Breast epithelium (tissue), 4 donors: ENCODE measurements at places on chromosomes 6 and 20. TPM values are rescaled to one million over a fixed set of nuclear protein-coding genes. Genes with fewer than 3 reads are reported as not detected.
A peak's percentile ranks its signal among the peaks of the same experiment; 100 is the strongest.

OLIG3 gene
- not detected for total RNA-seq

DEFB132 gene
- total RNA-seq = 0.33 TPM

OPRL1 gene
- 3.4 TPM for total RNA-seq

DNA sequence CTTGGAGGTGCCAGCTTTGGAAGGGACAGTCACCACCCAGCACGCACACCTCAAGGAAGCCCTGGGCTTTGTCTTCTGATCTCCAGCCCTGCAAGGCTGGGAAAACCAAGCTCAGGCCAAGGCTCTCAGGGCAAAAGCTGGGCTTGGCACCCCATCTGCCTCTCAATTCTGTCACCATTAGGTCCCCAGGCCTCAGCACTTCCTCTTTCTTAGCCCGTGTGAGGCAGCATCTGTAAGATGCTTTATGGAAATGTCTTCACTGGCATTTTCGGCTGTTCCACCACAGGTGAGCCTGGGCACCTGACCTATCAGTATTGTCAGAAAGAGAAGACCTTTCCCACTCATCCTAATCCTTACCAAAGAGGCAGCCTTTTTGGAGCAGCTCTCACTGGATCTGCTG is 24.6 kb downstream of the GMEB2 start:
- no peak overlapping the region for H3K4me3 ChIP-seq
- no peak for DNase-seq
- H3K27me3 ChIP-seq = no peaks in the 10 kb centered on the region
- no peaks in the 10 kb centered on the region for H3K4me1 ChIP-seq

GRCh38 chr6:156808287-156808686 is 31.1 kb downstream of the ARID1B start:
- DNase-seq = no peak
- no peak overlapping the region for H3K4me3 ChIP-seq
- no peaks in the 10 kb centered on the region for H3K4me1 ChIP-seq
- H3K27ac ChIP-seq = no peak overlapping the region
- H3K36me3 ChIP-seq = no peaks in the 10 kb centered on the region

DNA sequence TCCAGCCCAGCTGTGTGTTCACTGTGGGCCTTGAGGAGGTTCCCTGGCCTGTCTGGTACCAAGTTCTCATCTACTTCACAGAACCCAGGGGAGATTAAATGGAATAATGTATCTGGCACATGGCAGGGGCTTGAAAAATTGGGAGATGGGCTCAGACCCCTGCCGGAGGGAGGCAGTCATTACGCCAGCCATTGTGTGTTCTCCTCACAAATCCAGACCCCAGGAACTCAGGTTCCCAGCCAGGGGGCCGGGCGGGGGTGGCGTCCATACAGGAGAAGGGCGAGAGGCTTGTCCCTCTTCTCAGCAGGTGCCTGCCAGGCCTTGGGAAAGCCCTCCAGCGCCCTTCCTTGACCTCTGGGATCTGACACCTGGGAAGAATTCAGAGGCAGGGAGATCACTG is 8.1 kb downstream of the NOL4L start:
- H3K4me3 ChIP-seq = no peak overlapping the region
- no peak overlapping the region for H3K27ac ChIP-seq
- H3K27me3 ChIP-seq = no peaks in the 10 kb centered on the region
- H3K36me3 ChIP-seq = no peaks in the 10 kb centered on the region
- DNase-seq = no peak
- no peaks in the 10 kb centered on the region for H3K4me1 ChIP-seq

DNA sequence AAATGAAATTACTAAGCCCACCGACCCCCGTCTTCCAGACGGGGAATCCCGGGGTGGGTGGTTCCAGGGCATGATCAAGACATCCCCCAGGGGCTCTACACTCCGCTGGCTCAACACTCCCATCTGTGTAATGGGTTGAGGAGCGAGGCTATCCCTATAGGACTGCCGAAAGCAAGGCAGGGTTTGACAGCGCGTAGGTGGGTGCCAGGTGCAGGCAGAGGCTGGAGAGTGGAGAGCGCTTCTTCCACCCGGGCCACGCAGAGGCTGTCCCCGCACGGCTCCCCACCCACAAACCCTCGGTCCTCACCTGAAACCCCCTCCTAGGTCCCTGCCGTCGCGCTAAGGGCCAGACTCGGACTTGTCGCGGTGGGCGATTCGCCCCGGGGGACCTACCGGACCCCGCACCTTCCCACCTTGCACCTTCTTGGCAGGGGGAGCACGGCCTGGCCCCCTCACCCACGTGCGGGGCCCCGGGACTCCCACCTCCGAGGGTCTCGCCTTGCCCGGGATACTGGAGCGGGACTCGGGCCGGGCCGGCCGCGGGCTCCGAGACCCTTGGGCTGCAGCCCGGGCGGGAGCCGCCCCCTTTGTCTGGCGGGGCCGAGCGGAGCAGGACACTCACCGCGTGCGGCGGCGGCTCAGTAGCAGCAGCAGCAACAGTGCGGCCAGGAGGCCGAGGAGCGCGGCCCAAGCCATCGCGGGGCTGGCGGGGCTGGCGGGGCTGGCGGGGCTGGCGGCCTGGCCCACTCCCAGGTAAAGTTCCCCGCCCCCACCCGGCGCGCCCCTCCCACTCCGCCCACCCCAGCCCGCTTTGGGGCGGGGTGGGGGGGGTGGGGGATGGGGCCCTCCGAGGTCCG is at the start of gene PTGIS:
Gene PTGIS, minus strand, starts transcription at position 717 of the 857 bp plus-strand sequence. Its CDS starts 21 bp downstream, at position 696.
- no peaks in the 10 kb centered on the region for H3K36me3 ChIP-seq
- DNase-seq = no peak
- H3K4me3 ChIP-seq = peak within 1 kb of the TSS; percentile 55
- H3K27ac ChIP-seq = peak within 1 kb of the TSS; percentile 71

DNA sequence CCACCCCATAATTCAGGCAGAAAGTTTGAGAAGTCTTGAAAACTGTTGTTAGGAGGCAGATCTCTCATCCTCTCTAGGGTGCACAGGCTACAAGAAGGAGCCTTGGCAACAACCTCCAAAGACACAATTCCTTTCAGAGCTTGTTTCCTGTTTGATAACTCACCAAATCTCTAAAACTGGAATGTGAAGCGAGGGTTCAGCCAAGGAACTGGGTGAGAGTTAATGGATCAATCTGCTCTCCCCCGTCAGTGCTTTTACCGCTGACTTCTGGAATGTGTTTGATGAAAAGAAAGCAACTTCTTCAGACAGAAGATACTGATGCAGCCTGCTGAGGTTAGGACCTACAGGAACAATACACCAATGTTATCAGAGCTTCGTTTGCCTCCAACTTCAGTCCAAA is 171.8 kb upstream of the BMP2 start:
- H3K27ac ChIP-seq = no peak overlapping the region
- H3K27me3 ChIP-seq = no peaks in the 10 kb centered on the region
- no peaks in the 10 kb centered on the region for H3K4me1 ChIP-seq
- no peak overlapping the region for H3K4me3 ChIP-seq

DNA sequence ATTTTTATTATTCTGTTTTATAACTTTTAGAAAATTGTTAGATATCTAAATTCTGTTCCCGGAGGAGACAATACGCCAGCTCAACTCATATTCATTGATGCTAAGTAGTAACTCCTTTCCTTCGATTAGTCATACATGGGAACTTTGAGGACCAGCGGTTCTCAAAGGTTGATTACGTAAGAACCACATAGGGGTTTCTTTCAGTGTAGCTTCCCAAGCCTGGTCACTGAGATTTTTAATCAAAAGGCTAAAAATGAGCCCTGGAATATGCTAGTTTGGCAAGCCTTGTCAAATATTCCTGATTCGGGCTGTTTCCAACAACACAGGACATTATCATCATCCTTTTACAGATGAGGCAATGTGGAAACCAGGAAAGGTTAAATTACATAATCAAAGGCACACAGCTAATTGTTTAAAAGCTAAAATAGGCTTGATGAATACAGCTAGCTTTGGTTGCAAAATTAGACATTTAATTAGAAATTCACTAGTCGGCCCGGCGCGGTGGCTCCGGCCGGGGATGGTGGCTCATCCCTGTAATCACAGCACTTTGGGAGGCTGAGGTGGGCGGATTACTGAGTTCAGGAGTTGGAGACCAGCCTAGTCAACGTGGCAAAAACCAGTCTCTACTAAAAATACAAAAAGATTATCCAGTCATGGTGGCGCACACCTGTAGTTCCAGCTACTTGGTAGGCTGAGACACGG is 14.6 kb upstream of the MEI4 start:
- no peak overlapping the region for H3K4me3 ChIP-seq
- H3K27ac ChIP-seq = no peak overlapping the region
- no peaks in the 10 kb centered on the region for H3K4me1 ChIP-seq
- H3K36me3 ChIP-seq = no peaks in the 10 kb centered on the region

DNA sequence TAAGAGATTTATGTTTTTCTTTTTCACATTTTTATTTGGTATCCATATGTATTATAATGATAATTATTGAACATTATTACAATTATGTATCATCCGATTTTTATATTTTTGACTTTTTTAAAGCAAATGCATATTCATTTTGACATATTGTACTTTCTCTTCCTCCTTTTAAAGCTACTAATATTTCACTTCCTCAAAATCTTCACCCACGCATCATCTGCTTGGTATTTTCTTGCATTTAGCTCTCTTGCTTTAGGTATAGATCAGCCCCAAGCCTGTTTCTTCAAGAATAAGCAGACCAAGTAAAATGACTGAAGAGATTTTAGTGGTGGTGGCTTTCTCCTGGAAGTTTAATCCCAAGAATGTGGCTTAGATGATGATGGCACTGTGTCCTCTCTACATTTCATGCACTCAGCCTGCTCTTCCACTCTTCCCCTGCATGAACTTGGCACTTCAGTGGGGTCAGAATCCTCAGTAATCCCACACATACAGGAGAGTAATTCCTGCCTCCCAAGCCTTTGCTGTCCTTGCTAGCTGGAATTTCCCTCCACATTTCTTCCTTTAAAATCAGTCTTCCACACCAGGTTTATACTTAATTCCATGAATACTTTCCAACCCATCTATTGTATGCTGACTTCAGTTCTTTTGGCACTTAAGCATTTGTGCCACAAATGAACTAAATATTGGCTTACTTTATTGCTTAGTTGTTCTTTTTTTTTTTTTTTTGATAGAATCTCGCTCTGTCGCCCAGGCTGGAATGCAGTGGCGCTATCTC is 8.2 kb downstream of the NCOA7 start:
- DNase-seq = no peak
- no peaks in the 10 kb centered on the region for H3K27me3 ChIP-seq

GRCh38 chr6:116229287-116229913 is 24.5 kb downstream of the TSPYL4 start:
- no peak overlapping the region for H3K27ac ChIP-seq
- H3K4me1 ChIP-seq = no peaks in the 10 kb centered on the region
- peak; percentile 22 for DNase-seq
- H3K36me3 ChIP-seq = peaks cover 4% of the 10 kb centered on the region

DNA sequence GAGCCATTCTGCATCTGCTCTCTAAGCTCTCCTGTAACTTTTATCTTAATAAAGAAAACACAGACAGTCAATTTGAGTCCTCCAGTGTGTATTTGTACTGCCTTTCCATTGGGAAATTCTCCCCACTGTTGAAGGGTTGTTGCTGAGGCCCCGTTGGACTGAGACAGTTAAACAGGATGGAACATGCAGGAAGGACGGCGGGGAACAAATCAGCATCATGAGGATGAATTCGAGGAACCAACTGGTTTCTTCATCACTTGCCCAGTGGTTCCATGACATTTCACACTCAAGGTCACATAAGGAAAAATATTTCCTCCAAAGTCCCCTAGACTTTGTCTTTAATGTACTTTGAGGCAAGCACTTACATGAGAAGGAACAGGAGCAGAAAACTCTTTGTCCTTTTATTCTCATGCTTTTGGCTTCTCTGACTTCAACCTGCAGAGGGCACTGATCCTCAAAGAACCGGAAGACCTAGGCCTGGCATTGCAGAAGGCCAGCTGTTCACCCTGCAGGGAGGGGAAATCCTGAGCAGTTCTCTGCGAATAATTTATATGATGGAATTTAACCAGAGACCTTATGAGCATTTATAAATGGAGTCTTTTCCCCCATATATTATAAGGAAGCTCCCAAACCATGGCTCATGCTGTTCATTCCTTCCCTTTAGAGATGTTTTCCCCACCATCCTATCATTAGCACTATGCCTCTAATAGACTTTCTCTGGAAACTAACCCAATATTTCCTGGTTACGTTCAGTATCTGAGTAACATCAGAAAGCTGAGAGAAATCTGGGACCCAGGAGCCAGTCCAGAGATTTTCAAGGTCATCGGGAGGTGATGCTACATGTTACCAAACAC is 55.2 kb upstream of the ADGRF1 start:
- H3K4me1 ChIP-seq = peaks cover 8% of the 10 kb centered on the region
- no peak overlapping the region for H3K4me3 ChIP-seq
- H3K36me3 ChIP-seq = no peaks in the 10 kb centered on the region
- H3K27ac ChIP-seq = peak overlapping the region; percentile 12
- DNase-seq = peak; percentile 31

DNA sequence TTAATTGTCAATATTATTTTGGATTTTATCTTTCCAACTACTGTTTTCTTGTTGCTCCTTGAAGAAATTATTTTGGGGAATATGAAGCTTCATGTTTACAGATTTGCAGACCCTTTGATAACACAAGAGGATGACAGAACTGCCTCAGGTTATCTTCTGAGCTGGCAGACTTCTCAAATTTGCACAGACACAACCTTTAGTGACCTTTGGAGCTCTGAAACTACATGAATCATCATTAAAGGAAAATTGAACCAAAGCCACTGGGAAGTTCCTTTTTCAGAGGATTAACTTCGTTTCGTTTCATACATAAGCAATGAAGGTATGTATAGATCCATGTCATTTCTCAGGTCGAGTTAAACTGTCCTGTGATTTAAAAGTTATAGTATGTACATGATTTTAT is 85.9 kb downstream of the FBXO5 start:
- H3K27me3 ChIP-seq = peaks cover 4% of the 10 kb centered on the region
- H3K36me3 ChIP-seq = no peaks in the 10 kb centered on the region
- no peaks in the 10 kb centered on the region for H3K4me1 ChIP-seq
- no peak overlapping the region for H3K4me3 ChIP-seq
- DNase-seq = no peak
- no peak overlapping the region for H3K27ac ChIP-seq

GRCh38 chr20:19920381-19921138 is 96.6 kb upstream of the NAA20 start:
- H3K4me3 ChIP-seq = no peak overlapping the region
- H3K36me3 ChIP-seq = no peaks in the 10 kb centered on the region
- no peaks in the 10 kb centered on the region for H3K27me3 ChIP-seq
- no peak overlapping the region for H3K27ac ChIP-seq
- H3K4me1 ChIP-seq = peaks cover 7% of the 10 kb centered on the region

GRCh38 chr6:343960-344815 is 47.4 kb upstream of the IRF4 start:
- no peaks in the 10 kb centered on the region for H3K27me3 ChIP-seq
- H3K4me3 ChIP-seq = no peak overlapping the region
- DNase-seq = no peak
- H3K36me3 ChIP-seq = no peaks in the 10 kb centered on the region

GRCh38 chr6:69796073-69796641 is 653 bp downstream of the LMBRD1 start:
- H3K36me3 ChIP-seq = no peaks in the 10 kb centered on the region
- peak; percentile 66 for DNase-seq
- H3K4me1 ChIP-seq = peaks cover 4% of the 10 kb centered on the region
- H3K4me3 ChIP-seq = peak overlapping the region; percentile 74

DNA sequence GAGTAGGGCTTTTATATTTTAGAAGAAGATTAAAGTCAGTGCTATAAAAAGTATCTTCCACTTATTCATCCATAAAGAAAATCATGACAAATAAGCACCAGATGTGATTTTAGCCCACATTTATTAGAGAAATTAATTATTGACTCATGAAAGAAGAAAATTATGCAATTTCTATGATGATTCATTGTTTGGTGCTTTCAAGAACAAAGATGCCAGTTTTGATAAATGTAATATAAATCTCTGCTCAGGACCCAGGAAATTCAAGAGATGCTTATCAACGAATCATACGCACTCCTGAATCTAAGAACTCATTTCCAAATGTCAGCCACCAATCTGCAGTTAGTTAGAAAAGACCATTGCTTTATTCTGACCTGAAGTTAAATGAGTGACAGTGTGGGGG is 211.4 kb downstream of the ARHGAP18 start:
- peak overlapping the region; percentile 31 for H3K4me3 ChIP-seq
- peak overlapping the region; percentile 52 for H3K27ac ChIP-seq
- DNase-seq = no peak
- H3K27me3 ChIP-seq = no peaks in the 10 kb centered on the region
- H3K36me3 ChIP-seq = no peaks in the 10 kb centered on the region
- H3K4me1 ChIP-seq = no peaks in the 10 kb centered on the region
